ENCODE measurements at places on chromosomes 12 and 14. TPM values are rescaled to one million over a fixed set of nuclear protein-coding genes. Genes with fewer than 3 reads are reported as not detected.

- no peak overlapping the region for H3K4me3 ChIP-seq
- no peak overlapping the region for H3K27ac ChIP-seq
- no peaks in the 10 kb centered on the region for H3K27me3 ChIP-seq
- no peak for DNase-seq
- H3K36me3 ChIP-seq = no peaks in the 10 kb centered on the region
Measured at GRCh38 chr14:96514694-96515093, 12.5 kb downstream of the PAPOLA start.

- peaks cover 5% of the 10 kb centered on the region for H3K4me1 ChIP-seq
- no peaks in the 10 kb centered on the region for H3K36me3 ChIP-seq
- peaks cover 3% of the 10 kb centered on the region for H3K27me3 ChIP-seq
- no peak overlapping the region for H3K27ac ChIP-seq
- DNase-seq = no peak
Measured at GRCh38 chr12:51926718-51927117, 19.4 kb downstream of the ACVRL1 start.

GRCh38 chr12:51067229-51067628, 16.2 kb downstream of the CSRNP2 start:
- no peak overlapping the region for H3K27ac ChIP-seq
- no peak for DNase-seq
- H3K27me3 ChIP-seq = no peaks in the 10 kb centered on the region
- H3K4me1 ChIP-seq = no peaks in the 10 kb centered on the region

MGST1 gene
- total RNA-seq = 303 TPM

DNA sequence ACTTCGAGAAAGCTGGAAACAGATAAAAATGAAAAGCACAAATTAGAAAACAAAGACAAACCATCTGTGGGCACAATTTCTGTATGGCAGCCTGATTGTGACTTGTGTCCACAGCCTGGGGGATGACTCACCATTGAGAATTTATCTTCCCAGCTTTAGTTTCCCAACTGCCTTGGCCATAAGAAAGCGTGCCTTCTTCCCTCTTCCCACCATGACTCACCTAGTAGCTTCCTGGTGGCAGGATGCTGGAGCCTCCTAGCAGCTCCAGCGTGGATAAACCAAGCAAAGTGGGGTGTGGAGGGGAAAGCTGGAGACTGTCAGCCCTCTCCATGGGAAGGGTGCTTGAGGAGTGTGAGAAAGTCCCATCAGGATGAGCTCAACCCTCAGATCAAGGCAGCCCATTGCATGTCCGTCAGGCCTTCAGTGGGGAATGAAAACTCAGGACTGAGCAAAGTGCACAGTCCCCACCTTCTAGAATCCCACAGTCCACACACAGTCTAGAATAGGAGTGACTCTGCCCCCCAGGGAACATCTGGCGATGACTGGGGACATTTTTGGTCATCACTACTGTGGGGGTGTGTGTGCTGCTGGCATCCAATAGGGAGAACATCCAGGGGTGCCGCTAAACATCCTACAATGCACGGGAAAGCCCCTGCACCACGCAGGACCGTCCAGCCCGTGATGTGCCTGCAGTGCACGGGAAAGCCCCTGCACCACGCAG, 22.4 kb upstream of the SERPINA6 start:
- H3K27me3 ChIP-seq = peaks cover 23% of the 10 kb centered on the region
- DNase-seq = no peak
- no peaks in the 10 kb centered on the region for H3K36me3 ChIP-seq
- no peaks in the 10 kb centered on the region for H3K4me1 ChIP-seq

RNASE7 gene
- not detected for total RNA-seq

DNA sequence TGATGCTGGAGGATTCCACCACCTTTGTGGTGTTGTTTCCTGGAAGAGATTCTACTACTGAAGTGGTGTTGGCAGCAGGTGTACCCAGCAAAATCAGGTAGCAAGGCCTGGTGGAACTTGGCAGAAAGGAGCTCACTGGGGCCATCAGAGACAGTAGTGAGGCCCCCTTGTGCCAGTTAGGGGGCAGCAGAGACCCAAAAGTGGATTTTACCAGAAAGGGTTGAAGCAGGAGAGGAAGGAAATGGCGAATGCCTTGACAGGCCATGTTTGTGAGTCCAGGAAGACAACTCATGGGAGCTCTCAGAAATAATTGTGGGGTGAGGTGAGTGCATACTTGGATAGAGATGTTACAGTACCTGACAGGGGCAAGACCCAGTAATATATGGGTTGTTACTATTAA, 137.7 kb upstream of the FGD4 start:
- H3K27me3 ChIP-seq = no peaks in the 10 kb centered on the region
- H3K27ac ChIP-seq = no peak overlapping the region
- peaks cover 12% of the 10 kb centered on the region for H3K36me3 ChIP-seq

TGM1 gene
- 6.4 TPM for total RNA-seq

MSI1 gene
- 224 TPM for total RNA-seq

- H3K36me3 ChIP-seq = no peaks in the 10 kb centered on the region
- H3K27ac ChIP-seq = no peak overlapping the region
- H3K4me1 ChIP-seq = no peaks in the 10 kb centered on the region
Measured at GRCh38 chr14:105160776-105161175, 7.8 kb downstream of the JAG2 start.

GRCh38 chr12:93061473-93062419, 132.7 kb upstream of the EEA1 start:
- H3K27me3 ChIP-seq = no peaks in the 10 kb centered on the region
- no peak for DNase-seq
- H3K4me1 ChIP-seq = no peaks in the 10 kb centered on the region
- H3K27ac ChIP-seq = no peak overlapping the region
- H3K4me3 ChIP-seq = no peak overlapping the region

GRCh38 chr12:31008961-31009840, 64.5 kb upstream of the DDX11 start:
- no peaks in the 10 kb centered on the region for H3K36me3 ChIP-seq
- no peaks in the 10 kb centered on the region for H3K4me1 ChIP-seq
- DNase-seq = no peak
- H3K27ac ChIP-seq = peak overlapping the region; percentile 75
- no peaks in the 10 kb centered on the region for H3K27me3 ChIP-seq

DNA sequence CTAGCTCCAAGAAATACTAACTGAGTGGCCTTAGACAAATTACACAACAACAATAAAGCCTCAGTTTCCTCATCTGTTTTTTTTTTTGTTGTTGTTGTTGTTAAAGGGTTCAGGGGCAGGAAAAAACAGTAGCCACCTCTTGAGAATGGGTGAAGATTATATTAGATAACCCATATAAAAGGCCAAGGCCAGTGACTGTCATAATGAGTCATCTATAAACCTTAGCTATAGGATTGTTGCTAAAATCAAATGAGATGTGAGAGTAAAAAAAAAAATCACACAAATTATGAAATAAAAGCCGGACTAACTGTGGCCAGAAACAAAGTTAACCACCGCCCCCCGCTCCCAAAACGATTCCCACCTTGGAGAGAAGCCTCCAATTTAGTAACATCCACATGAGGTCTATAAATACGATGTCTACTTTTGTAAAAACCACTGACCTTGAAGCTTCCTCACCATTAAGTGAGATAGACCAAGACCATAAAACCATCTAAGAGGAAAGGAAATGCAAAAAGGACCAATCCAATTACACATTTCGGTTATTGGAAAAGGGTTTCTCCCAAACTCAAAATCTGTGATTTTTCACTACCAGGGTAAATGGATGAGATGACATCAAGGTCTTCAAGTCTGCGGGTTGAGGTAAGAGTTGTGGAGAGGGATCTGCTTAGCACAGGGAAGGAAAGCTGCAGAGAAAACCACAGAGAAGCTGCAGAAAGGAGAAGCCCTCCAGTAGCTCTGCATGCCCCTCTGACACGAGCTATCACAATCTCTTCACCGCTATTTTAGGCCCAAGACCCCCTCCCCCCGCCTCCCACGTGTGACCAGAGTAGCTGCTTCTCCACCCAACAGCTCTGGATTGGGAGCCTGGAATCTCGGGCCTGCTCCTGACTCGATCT, 1.0 kb downstream of the NAA25 start:
- no peaks in the 10 kb centered on the region for H3K36me3 ChIP-seq
- H3K27ac ChIP-seq = peak overlapping the region; percentile 98
- H3K27me3 ChIP-seq = no peaks in the 10 kb centered on the region
- H3K4me1 ChIP-seq = peaks cover 58% of the 10 kb centered on the region
- H3K4me3 ChIP-seq = peak overlapping the region; percentile 97
- no peak for DNase-seq

- H3K27me3 ChIP-seq = peaks cover 7% of the 10 kb centered on the region
- no peak overlapping the region for H3K4me3 ChIP-seq
- no peaks in the 10 kb centered on the region for H3K4me1 ChIP-seq
- H3K36me3 ChIP-seq = no peaks in the 10 kb centered on the region
Measured at GRCh38 chr14:60618241-60618640, 31.0 kb downstream of the SIX1 start.

COA8 gene
- total RNA-seq = 37.2 TPM

GRCh38 chr14:73842201-73842600, 9.4 kb upstream of the PTGR2 start:
- no peak for DNase-seq
- no peaks in the 10 kb centered on the region for H3K36me3 ChIP-seq
- H3K4me3 ChIP-seq = no peak overlapping the region
- H3K27me3 ChIP-seq = no peaks in the 10 kb centered on the region

- H3K4me3 ChIP-seq = no peak overlapping the region
- peaks cover 4% of the 10 kb centered on the region for H3K27me3 ChIP-seq
- H3K4me1 ChIP-seq = no peaks in the 10 kb centered on the region
Measured at GRCh38 chr12:48532601-48533000, 7.2 kb downstream of the OR8S1 start.

DNA sequence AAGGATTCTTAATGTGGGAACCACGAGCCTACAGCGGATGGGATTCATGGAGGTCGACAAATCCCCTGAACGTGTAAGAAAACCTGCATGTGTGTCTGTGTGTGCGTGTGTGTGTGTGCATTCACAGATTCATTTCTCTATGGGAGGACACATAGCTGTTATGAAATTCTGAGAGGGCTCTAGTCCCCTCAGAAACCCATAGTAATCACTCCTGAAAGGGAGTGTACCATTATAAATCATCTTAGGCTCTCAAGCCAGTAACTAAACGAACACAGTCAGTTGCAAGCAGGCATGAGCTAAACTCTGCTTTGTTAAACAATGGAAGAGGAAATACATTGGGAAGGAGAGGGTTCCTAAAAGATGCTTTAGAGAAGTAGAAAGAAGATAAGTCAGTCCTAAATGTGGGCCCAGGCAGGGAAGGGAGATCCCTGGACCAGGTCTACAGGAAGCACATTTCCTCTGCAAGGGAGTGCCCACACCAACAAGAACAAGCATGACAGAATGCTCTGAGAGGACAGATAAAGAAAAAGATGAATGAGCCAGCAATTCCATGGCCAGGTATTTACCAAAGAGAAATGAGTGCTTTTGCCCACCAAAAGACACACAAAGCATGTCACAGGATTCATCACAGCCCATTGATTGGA, 91.3 kb downstream of the ITPR2 start:
- H3K27ac ChIP-seq = no peak overlapping the region
- DNase-seq = no peak
- no peak overlapping the region for H3K4me3 ChIP-seq
- peaks cover 23% of the 10 kb centered on the region for H3K4me1 ChIP-seq

DNA sequence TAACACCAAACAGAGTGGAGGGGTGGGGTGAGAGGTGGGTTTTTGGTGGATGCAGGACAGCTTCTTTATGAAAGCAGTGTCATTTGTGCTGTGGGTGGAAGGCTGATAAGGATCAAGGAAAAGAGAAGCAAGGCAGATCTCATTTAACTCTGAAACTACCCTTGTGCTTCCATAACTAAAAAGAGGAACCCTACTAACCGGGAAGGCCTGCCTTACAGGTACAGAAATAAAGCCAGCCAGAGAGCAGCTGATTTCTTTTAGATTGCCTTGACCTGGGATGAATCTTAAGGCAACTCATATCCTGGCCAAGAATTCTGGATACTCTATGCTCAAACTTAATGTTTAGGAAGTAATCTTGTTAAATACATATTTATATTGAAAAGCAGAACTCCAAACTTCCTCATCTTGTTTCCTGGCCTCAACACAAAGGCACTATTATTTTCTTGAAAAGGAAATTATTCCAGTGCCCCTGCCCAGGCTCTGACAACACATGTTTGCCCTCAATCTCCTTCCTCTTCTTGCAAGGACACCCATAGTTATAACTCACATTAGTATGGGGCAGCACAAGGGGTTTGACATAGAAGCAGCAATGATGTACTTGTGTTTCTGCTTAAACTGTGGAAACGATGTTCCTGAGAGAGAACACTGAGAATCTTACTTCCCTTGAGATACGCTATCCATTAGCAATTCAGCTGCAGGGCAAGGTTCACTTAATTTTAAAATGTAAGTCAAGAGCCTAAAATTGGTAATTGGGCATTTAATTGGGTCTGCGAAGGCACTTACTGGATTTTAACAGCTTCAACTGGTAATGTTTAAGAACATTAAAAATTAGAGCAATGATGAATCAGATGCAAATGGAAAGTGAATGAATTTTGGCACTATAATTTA, 173.7 kb downstream of the STXBP6 start:
- peaks cover 46% of the 10 kb centered on the region for H3K4me1 ChIP-seq
- no peaks in the 10 kb centered on the region for H3K36me3 ChIP-seq
- H3K4me3 ChIP-seq = no peak overlapping the region

GLT1D1 gene
- 8.6 TPM for total RNA-seq

DNA sequence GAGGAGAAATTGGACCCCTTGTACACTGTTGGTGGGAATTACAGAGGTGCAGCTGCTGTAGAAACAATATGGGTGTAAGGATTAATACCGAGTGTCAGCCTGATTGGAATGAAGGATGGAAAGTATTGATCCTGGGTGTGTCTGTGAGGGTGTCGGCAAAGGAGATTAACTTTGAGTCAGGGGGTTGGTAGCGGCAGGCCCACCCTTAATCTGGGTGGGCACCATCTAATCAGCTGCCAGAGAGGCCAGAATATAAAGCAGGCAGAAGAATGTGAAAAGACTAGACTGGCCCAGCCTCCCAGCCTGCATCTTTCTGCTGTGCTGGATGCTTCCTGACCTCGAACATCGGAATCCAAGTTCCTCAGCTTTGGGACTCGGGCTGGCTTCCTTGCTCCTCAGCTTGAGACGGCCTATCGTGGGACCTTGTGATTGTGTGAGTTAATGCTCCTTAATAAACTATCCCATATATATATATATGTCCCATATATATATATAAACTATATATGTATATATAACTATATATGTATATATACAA, 38.4 kb upstream of the PPP2R5C start:
- no peak for DNase-seq
- H3K36me3 ChIP-seq = no peaks in the 10 kb centered on the region
- no peaks in the 10 kb centered on the region for H3K27me3 ChIP-seq
- no peak overlapping the region for H3K4me3 ChIP-seq
- peaks cover 33% of the 10 kb centered on the region for H3K4me1 ChIP-seq

TAS2R8 gene
- total RNA-seq = not detected

DNA sequence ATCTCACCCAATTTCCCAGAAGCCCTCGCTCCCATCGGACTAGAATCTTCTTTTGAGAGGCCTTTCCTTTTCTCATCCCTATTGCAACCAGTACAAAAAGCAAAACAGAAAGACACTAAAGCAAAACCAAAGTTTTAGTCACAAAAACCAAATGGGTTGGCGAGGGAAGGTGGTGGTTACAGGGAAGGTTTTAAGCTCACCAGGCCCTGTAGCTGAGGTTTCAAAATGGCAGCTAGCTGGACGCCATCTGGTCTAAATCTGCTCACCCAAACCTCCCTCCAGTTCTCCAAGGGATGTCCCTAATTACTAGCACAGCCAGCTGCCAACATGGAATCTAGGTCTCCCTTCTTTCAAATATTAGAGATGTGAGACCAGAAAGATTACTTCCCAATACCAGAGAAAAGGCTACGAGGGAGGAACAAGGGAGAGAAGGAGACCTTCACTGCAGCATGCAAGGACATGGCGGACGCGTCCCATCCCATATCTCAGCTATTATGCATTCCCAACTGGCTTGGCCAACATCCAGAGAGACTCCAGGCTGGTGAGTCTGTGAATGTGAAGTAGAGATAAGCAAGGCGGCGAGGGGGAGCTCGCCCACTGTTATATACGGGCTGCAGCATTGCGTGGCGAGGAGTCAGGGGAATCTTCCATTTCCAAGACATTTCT, 70.8 kb downstream of the DPF3 start:
- H3K27me3 ChIP-seq = peaks cover 4% of the 10 kb centered on the region
- H3K27ac ChIP-seq = no peak overlapping the region
- no peak overlapping the region for H3K4me3 ChIP-seq
- H3K36me3 ChIP-seq = no peaks in the 10 kb centered on the region

Data from neural crest cell (in vitro differentiated cells).